ENCODE measurements at places on chromosomes 13 and 19.

GRCh38 chr13:93926425-93926824 is 553.1 kb downstream of the DCT start:
- DNase-seq, result no peak

DNA sequence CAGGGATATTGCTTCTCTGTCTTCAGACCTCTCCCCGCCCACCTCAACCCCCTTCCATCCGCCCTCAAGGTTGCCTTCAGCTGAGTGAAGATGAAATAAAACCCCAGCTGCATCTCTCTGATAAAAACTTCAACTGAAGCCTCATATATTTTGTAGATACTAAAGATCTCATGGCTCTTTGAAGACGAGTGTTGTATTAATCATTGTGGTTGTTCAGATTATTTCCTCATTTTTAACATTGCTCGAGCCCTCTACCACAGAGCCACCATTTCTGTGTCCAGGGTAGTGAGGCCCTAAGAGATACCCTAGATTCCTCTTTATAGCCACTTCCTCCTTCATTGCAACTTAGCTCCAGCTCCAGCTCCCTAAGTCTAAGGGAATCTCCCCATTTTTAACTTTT is 312.8 kb upstream of the ZNF507 start:
- no peak for DNase-seq

DNA sequence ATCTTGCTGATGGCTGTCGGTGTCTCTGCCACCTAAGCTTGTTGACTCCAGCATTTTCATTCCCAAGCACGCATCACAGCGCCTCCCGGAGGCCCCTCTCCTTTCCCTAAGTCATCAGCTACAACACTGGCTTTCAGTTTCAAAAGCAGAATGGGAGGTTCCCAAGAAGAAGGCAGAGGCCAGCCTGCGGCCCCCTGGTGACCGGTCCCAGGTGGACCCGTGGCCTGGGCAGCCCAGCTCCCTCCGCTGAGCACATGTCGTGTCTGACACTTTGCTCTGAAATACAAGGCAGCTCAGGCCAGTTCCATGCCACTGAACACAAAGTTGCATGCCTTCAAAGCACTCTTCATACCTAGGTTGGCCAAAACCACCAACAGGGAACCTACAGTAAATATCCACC is 8.5 kb downstream of the MLLT1 start:
- no peak for DNase-seq

GRCh38 chr13:30739761-30740642 is 4.7 kb downstream of the ALOX5AP start:
- no peak for DNase-seq

GRCh38 chr13:32136716-32137115 is 105.1 kb downstream of the FRY start:
- no peak for DNase-seq

- no peak for DNase-seq
Measured at GRCh38 chr13:79141082-79141481, 265.0 kb downstream of the RBM26 start.

DNA sequence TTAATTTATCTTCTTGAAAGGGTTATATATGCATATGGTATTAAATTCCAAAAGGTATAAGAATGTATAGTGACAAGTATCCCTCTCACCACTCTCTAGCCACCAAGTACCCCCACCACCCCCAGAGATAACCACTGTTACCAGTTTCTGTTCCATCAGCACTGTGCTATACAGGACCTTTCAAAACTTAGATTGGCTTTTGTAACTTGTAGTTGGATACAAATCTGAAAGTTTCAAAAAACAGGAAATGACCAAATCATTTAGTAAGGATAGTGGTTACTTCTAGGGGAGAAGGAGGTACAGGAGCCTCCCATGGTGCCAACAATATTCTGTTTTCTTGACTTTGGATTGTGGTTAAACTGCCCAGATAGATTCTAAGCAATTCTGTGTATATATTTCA is 56.7 kb downstream of the AKAP11 start:
- DNase-seq, result no peak

GRCh38 chr13:93066187-93066586 is 160.4 kb upstream of the GPC6 start:
- DNase-seq, result no peak

DNA sequence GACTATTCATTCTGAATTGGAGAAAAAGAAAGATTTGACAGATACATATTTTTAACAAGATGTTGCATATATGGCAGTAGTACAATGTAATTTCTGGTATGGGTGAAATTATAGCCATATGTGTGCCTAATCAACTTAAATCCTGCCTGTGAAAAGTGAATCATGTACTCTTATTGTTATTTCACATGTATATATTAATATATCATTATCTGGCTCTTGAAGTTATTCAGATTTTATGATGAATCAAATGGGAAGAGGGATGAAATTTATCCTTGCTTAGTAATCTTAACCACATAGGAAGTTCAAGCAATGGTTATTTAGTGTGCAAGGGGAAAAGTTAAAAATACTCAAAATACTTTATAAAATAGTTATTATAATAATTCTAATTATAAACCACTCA is 80.5 kb downstream of the GPC6 start:
- DNase-seq, result no peak

- DNase-seq, result no peak
Measured at GRCh38 chr13:93411186-93411680, 184.6 kb downstream of the GPC6 start.

- DNase-seq, result no peak
Measured at GRCh38 chr13:51942189-51942588, 69.1 kb downstream of the ATP7B start.

- DNase-seq, result no peak
Measured at GRCh38 chr13:39385621-39386231, 217.3 kb downstream of the LHFPL6 start.

DNA sequence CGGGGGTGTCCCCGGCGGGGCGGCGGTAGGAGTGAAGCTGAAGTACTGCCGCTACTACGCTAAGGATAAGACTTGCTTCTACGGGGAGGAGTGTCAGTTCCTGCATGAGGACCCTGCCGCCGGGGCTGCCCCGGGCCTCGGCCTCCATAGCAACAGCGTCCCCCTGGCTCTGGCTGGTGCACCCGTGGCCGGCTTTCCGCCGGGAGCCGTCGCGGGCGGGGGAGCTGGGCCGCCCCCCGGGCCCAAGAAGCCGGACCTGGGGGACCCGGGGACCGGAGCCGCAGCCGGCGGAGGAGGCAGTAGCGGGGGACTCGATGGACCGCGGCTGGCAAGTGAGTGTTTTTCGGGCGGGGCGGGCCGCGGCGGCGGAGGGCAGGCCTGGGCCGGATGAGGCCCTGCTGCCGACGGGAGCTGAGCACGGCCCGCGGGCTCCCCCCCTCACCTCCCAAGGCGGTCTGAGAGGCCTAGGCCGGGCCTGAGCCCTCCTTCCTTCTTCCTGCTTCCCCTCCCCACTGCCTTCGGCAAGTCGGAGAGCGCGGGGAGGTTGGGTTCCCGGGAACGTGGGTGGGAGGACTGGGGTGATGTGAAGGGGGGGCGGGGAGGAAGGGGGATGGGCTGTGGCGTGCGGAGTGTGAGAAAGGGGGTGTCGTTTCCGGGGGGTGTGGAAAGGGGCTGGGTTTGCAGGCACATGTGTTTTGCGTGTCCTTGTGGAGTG is 568 bp downstream of the PAN3 start:
- DNase-seq, result peak; percentile 91

DNA sequence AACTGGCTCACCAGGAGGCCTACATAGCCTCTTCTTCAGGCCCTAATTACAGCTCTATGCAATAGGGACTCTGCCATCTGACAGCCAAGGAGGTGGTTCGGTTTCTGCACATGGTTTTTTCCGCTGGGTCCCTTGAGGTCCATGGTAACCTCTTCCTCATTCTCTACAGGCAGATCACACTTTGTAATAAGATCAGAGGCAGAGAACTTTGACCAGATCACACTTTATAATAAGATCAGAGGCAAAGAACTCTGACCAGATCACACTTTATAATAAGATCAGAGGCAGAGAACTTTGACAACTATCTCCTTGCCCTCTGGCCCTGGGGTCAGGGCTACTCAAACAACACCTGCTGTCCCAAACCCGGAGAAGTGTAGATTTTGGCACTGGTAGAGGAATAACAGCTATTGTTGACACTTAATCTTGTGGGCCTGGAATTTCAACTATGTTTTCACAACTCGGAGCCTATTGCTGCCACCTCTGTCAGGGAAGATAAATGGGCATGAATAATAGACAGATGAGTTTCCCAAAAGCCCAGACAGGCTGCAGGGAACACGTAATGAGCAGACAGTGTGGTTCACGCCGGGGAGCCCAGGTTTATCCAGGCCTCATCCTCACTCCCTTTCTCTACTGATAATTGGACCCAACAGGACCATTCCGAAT is 246.1 kb downstream of the UQCRFS1 start:
- no peak for DNase-seq

DNA sequence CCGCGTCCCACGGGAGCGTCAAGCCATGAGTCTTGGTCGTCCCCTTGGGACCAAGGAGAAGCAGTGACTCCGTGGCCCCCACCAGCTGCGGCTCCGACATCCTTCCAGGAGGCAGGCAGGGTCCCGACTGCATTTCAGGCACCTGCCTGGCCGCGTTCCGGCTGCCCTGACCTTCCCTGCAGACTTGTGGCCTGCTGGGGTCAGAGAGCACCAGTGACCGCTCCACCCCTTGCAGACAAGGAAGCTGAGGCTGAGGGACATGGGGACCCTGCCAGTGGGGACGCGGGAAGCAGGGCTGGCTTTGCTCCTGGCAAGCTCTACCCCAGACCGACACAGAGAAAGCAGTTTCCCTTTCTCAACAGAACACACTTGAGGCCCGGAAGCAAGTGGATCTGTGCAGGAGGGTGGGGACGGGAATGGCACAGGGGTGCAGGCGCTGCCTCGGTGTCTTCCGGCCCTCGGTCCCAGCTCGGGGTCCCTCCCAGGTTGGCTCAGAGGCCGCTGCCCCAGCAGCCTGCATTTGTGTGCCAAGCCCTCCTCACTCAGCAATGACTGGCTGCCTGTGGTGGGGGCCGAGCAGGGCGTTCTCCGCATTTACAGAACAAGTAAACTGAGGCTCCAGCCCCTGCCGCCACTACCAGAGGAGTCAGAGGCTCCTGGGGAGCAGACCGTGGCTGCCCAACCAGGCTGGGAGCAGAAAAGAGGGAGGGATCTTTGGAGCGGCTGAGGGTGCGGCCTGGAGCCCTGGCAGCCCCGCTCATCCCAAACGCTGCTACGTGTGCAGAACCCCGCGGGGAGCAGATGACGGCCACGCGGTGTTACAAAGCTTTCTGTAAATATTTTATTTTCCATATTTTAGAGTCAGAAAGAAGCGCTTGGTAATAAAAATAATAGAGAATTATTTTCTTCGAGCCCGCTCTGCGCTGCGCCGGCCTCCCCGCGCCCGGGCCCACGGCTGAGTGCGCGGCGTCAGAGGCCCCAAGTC is 43.9 kb downstream of the GAS6 start:
- no peak for DNase-seq

DNA sequence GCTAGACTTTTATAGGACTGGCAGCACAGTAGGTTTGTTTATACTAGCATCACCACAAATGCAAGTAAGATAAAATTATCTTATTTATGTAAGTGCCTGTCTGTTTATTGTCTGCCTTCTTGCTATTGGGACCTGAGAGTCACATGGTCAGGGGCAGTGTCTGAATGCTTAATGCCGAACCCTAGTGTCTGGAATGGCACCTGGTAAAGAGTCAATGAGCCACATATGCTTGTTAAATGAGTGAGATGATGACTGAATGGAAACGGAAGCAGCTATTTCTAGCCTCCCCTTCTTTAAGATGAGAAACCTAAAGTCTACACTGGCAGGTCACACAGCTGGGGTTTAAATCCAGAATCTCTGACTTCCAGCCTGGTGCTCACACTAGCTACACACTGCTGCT is 92.2 kb downstream of the STOML3 start:
- no peak for DNase-seq

GRCh38 chr19:58556622-58557220 is 1.7 kb downstream of the UBE2M start:
- no peak for DNase-seq

GRCh38 chr19:4431808-4432674 is 25.6 kb downstream of the UBXN6 start:
- no peak for DNase-seq

GRCh38 chr19:35913589-35913988 is 5.5 kb upstream of the TYROBP start:
- DNase-seq, result no peak

GRCh38 chr19:3506384-3507340 is 551 bp downstream of the FZR1 start:
- DNase-seq, result no peak

DNA sequence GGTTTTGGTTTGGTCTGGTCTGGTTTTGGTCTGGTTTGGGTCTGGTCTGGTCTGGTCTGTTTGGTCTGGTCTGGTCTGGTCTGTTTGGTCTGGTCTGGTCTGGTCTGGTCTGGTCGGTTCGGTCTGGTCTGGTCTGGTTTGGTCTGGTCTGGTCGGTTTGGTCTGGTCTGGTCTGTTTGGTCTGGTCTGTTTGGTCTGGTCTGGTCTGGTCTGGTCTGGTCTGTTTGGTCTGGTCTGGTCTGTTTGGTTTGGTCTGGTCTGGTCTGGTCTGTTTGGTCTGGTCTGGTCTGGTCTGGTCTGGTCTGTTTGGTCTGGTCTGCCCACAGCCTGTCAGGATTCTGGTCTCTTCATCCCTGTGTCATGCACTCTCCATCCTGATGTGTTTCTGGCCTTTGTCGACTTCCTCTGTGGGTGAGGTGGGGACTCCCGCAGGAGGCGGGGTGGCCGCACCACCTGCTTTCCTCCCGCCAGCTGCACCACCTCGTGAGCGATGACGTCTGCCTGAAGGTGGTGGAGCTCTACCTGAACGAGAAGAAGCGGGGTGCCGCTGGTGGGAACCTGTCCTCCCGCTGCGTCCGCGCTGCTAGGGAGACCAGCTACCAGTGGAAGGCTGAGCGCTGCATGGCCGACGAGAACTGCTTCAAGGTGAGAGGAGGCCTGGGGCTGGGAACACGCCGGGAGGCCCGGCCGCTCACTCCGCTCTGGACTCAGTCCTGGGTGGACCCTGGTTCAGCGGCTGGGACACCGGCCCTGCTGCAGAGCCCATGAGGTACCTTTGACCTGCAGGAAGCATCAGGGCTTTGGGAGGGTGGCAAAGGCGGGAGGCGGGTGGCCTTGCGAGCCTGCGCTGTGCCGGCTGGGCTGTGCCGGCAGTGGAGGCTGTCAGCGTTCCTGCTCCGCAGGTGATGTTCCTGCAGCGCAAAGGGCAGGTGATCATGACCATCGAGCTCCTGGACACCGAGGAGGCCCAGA is 12.9 kb upstream of the F2RL3 start:
- DNase-seq, result no peak

GRCh38 chr13:40118337-40118736 is 462.9 kb downstream of the COG6 start:
- no peak for DNase-seq

DNA sequence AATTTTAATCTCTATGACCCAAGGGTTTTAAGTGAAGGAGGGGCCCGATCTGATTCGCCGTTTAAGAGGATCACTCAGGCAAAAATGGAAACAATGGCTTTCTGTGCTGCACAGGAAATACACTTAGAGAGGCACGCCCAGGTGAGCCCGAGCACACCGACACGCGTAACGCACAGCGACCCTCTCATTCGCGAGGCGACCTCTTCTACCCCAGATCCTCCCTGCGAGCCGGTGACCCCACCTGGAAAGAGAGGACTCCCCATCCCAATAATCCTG is 216 bp downstream of the SH2D3A start:
- no peak for DNase-seq

DNA sequence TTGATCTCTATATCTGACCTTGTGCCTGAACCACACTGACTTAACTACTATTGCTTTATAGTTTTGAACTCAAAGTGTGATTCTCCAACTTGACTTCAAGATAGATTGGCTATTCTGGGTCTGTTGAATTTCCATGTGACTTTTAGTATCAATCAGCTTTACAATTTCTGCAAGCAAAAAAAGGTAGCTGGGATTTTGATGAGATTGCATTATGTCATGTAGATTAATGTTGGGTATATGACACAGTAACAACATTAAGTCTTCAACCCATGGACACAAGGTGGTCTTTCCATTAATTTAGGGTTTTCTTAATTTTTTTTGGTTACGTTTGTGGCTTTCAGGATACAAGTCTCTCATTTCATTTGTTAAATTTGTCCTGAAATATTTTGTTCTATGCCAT is 28.2 kb downstream of the NLRP5 start:
- DNase-seq, result no peak
